Activated naive CD8-positive, alpha-beta T cell treated with anti-CD3 and anti-CD28 coated beads for 36 hours (primary cell): ENCODE measurements at places on chromosomes 6 and 20. TPM values are rescaled to one million over a fixed set of nuclear protein-coding genes. Genes with fewer than 3 reads are reported as not detected.

- no peak for DNase-seq
Measured at GRCh38 chr6:91681296-91681695, 1094.4 kb upstream of the MAP3K7 start.

DNA sequence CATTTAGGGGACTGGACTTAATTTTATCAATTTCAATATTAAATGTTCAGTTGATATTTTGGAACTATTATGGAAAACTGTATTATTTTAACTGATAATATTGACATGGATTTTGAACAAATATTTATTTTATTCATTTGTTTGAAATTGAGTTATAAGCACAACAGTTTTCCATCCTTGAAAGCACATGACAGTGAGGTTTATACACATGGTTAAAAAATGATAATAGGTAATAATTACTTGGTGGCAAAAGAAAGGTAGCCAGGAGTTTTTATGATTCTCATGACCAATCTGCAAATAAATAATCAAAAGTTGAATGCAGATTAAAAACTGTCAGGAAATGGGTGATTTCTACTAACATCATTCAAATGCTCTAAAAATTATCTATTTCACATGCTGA lies 113.6 kb downstream of the C6orf58 start:
- no peak for DNase-seq

Gene ROS1
- not detected for total RNA-seq

GRCh38 chr20:19269737-19270340 lies 57.4 kb downstream of the SLC24A3 start:
- DNase-seq, result no peak

- DNase-seq, result no peak
Measured at GRCh38 chr6:69813508-69813907, 16.7 kb upstream of the LMBRD1 start.

Gene KHDRBS2
- not detected for total RNA-seq

GRCh38 chr6:127515234-127515793 lies 3.8 kb downstream of the MTCL3 start:
- DNase-seq, result no peak
